ENCODE measurements at places on chromosomes 2 and 18.

GRCh38 chr2:30026091-30027055 is 105.0 kb upstream of the ALK start:
- DNase-seq = peak; percentile 67

DNA sequence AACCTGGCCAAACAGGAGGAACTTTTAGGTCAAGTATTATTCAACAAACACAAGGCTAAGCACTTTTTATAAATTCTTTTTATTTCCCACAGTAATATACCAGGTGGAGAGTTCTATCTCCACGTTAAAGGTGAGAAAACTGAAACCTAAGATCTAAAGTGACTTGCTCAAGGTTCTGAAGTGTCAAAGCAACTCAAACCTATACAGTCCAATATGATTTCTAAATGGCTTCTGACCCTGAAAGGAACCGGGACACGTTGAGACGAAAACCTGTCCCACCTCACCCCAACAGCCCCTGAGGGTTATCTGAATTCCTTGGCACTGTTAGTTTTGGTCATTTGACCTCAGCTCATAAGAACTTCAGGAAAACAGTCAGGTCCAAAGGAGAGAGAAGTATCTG is 814.5 kb upstream of the LRATD1 start:
- no peak for DNase-seq

DNA sequence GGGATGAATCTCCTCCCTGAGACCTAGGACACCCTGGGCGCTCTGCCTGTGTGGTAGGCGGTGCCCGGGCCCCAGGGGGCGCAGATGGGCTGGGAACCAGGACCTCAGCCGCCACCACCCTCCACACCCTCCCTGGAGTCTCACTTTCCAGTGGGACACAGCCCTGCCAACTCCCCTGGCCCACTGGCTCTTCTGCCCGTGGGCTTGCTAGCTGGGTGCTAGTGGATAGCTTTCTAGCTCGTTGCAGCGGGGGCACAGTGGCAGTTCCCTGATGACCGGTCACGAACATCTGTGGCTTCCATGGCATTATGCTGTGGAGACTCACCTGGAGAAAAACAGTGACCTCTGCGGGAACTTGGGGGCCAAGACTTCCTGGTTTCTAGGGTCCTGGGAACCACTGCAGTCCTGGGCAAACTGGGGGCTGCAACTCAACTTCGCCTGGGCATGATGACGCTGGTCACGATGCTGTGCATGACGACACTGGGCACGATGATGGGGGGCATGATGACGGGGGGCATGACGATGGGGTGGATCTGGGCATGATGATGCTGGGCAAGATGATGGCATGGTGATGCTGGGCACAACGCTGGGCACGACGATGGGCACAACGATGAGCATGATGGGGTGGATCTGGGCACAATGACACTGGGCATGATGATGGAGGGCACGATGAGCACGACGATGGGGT is 31.0 kb upstream of the ALLC start:
- DNase-seq = no peak

GRCh38 chr2:61117534-61117933 is 44.5 kb upstream of the C2orf74 start:
- DNase-seq = no peak
